ENCODE measurements at places on chromosomes 7 and 10. TPM values are rescaled to one million over a fixed set of nuclear protein-coding genes. Genes with fewer than 3 reads are reported as not detected.

DNA sequence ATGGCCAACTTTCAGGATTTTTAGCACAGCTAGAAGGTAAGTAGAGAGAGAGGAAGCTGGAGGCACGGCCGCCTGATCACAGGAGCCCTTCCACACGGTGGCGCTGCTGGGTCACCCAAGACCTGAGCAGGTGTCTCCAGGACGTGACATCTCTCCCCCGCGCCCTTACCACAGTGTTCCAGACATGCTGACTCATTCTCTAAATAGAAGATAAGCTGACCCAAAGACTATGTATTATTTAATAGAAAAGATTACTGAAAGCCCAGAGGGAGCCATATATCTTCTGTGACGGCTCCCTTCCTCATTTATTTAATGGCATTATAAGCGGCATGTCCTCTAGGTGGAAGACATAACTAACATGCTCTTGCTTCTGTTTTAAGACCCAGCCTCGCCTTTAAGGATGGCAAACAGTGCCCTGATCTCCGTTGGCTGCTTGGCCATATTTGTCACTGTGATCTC, 26.0 kb upstream of the MALSU1 start:
- peak; percentile 86 for DNase-seq

DNA sequence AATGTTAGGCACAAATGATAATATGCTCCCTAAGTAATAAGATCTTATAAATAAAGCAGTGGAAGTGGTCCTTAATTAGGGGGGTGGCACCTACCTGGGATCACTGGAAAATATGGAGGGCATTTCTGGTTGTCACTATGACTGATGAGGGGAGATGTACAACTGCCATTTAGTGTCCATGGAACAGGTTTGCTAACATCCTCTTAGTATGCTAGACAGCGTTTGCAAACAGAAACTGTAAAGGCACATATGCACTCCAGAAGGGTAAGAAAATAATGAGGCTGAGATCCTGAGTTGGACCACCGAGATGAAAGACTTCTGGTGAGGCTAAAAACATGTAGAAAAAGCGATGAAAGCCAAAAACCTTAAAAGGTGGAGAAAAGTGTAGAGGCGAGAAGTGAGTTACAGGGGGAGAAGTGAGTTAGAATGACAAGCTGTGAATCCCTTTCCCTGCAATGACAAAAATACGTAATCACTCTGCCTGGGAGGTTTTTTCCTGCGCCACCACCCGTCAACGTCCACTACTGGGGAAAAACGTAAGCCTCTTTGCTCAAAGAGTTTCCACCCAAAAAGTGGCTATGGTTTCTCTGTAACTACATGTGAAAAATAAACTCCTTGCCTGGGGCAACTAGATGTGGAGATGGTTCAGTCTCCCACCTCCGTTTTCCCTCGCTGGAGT, 767 bp downstream of the KRIT1 start:
- no peak for DNase-seq

The FFAR4 gene
- total RNA-seq = 0.16 TPM

GRCh38 chr10:24008164-24009091, 200.5 kb upstream of the KIAA1217 start:
- DNase-seq = peak; percentile 1

DNA sequence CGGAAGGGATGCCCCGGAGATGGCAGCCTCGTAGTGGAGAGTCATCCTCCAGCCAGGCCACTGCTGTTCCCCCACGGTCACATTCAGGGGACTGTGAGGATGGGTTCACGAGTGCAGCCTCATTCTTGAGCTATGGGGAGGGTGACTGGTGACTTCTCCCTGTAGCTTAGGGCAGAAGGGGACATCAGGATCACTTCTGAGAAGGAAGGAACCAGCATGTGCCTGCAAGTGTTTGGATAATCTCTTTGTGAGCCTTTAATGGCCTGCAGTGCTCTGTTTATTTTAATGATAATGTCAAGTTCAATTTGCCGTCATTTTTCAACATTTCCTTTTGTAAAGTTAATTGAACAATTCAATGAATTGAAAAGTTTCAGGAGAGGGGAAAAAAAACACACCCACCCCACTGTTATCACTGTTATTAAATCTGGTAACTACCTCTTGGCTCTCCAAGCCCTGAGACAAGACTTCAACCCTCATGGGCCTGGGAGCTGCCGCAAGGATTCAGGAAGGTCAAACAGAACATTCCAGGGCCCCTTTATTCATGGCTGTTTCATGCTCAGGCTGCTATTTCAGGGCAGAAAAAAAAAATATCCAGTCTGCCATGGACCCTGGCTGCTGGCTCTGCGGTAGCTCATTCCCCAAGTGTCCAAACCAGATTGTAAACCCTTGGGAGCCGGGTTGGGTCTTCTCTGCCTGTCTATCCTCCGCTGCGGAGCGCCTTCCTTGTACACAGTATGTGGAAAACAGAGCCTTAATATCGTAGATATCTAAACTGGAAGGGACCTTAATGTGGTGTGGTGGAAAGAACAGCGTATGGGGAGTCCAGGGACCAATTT, 100.4 kb downstream of the CDH23 start:
- no peak for DNase-seq

All from MG63 (cell line).